Stimulated activated CD4-positive, alpha-beta T cell treated with anti-CD3 and anti-CD28 coated beads, TNF-alpha, amount 100 ng/mL, for 1 hour (primary cell): ENCODE measurements at places on chromosomes 3 and 15.

DNA sequence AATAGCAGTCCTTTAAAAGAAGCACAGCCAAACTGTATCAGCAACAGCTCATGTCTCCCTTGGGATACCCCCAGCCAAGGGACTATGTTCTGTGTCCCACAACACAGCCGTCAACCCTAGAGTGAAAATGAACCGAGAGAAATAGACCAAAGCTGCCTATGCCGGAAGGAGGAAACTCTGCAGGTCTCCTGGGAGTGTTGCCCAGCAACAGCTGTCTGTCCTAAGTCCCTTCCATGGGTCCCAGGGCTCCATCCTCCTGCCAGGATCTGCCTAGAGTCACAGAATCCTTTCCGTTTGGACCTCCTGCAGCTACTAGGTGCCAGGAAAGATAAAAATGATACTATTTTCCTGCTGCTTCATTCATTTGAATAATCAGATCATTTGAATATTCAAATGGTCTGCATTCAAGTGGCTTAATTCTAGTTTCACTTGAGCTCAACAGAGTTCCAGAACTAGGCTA is 53.1 kb downstream of the TRANK1 start:
- no peak for DNase-seq

DNA sequence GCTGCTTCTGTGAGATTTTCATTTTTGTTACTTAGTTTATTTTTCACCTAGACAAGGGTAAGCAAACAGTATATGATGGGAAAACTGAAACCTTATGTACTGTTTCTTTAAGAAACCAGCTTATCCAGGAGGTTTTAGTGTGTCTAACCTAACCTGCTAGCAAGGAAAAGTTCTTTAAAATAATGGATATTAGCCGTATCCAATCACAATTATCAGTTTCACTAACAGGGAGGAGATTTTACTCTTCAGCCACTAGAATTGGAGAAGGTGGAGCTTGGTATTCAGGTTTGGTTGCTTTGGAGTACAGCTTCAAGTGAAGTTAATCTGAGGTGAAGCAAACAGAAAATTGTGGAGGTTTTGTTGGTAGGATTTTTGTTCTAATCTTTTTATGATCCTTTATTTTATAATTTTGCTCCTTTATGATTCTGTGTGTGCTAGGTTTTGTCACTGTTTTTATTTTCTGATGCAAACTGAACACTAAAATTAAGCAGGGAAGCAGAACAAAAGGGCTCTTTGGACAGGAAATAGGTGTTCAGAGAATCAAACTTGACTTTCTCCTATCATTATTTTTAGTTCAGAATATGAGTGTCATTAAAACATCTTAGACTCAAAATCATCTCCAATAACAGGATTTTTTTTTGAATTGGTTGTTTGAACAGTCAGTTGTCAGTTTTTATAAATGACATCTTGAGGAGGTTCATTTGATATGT is 13.0 kb downstream of the ZFAND6 start:
- no peak for DNase-seq

DNA sequence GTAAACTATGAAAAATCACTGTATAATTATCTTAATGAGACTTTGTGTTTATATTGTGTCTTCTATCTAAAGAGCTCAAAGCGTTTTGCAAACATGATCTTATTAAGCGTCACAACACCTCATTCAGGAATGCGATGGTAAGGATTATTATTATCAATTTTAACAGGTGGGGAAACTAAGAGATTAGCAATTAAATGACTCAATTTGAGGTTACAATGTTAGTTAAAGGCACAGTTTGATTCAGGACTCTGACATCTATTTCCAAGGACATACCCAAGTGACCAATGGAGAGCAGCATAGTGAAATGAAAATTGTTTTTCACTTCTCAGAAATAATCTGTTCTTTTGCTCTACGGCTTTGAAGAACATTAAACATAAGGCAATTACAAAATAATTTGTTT is 74.6 kb downstream of the FMN1 start:
- no peak for DNase-seq

GRCh38 chr3:53242642-53243041 is 13.2 kb downstream of the TKT start:
- no peak for DNase-seq

DNA sequence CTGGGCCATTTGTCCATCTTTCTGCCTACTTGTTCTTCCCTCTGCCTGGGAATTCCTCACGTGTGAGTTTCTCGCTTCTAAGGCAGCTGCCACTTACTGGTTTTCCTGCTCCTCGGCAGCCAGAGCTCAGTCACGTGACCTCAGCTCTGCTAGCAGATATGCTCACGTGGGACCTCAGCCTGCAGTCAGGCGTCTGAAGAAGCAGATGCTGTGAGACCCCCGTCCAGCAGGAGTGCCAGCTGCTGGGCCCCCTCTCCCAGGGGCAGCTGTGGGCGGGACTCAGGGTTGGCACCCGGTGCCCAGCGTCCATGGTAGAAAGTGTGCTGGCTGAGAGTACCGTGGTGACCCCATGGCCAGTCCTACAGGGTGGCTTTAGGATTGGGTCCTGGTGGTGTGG is 161.3 kb upstream of the TLE3 start:
- peak; percentile 16 for DNase-seq

- no peak for DNase-seq
Observed at GRCh38 chr3:112019716-112020115, 14.8 kb upstream of the TMPRSS7 start.

- DNase-seq = no peak
Observed at GRCh38 chr3:99808163-99808794, 9.4 kb upstream of the CMSS1 start.

GRCh38 chr3:64440498-64440897 is 215.2 kb upstream of the PRICKLE2 start:
- DNase-seq = no peak

- no peak for DNase-seq
Observed at GRCh38 chr3:103653996-103654395, 1219.2 kb downstream of the ZPLD1 start.

DNA sequence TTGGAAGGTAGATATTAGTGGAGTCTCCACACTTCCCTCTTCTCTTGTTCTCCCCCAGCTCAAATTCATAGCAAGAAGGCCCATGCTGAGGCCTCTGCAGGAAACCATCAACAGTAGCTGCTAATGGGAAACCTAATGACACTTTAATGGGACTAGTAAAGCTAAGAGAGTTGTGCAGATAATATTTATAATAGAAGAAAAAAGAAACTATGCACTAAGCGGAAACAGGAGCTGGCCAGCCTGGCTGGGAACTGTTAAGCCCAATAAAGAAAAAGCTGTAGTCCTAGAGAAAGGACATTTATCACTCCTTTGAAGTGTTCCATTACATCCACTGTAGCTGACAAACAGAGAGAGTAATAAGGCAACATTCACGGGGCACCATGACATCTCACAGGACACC is 229.6 kb downstream of the IGSF11 start:
- no peak for DNase-seq

- no peak for DNase-seq
Observed at GRCh38 chr3:37949866-37950265, 40.7 kb upstream of the VILL start.

- DNase-seq = no peak
Observed at GRCh38 chr3:58474348-58474911, 17.5 kb upstream of the KCTD6 start.

GRCh38 chr3:15497964-15498363 is 23.5 kb downstream of the COLQ start:
- DNase-seq = no peak

DNA sequence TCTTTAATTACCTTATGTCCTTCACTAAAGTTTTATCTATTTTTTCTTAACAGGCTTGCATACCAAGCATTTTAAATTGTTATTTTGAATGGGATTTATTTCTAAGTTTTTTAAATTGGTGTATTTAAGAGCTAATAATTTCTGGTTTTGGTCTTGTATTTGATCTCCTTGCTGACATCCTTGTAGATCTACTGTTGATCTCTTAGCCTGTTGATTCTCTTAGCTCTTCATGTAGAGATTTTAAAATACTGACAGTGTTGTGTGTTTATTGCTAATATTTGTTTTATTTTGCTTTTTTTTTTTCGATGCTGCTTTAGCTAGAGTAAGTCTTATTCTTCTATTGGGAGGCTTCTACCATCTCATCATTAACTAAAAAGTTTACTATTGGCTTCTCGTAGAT is 65.5 kb downstream of the PLCL2 start:
- no peak for DNase-seq

- DNase-seq = no peak
Observed at GRCh38 chr3:45078910-45079522, 52.9 kb downstream of the CLEC3B start.

DNA sequence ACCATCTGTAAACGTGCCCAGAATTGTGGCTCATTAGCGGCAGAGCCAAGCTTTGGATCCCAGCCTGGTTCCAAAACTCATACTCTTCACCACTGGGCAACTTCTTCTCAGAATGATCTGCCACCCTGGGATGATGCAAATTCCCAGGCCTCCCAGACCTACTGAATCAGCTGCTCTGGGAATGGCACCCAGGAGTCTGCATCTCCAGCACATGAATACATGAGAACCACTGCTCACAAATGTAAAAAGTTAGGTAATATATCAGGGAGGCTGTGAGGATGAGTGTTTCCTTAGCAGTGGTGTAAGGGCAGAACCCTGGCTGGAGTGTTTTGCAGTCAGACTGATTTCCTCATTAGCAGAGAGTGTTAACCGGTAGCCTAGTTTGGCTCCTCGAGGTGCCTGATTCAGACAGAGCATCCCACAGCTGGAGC is 94.2 kb downstream of the LIPC start:
- DNase-seq = no peak

DNA sequence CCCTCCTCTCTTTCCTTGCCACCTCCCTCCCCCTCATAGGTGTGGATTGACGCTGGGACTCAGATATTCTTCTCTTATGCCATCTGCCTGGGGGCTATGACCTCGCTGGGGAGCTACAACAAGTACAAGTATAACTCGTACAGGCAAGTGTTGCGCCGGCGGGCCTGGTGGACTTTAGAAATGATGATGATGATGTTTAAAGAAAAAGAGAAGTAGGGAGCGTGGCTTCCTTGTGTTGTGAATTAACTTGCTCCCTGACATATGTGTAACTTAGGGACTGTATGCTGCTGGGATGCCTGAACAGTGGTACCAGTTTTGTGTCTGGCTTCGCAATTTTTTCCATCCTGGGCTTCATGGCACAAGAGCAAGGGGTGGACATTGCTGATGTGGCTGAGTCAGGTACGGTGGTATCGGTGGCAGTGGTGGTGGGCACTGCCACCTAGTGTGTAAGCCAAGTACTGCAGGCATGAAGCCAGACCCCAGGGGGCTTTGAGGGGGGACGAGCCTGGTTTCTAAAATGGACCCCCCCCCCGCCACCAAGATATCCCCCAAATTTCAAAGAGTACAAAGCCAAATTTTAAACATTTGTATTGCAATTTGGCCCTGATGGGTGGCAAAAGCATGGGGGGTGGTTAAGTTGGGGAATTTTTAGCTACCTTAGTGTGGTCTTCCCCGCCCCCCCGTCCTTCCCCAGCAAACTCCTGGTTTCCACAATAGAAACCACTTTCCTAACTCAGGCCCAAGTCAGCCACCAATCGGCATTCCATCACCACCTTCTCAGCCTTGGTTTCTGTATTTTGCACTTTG is 65.6 kb downstream of the SLC6A6 start:
- peak; percentile 19 for DNase-seq

- DNase-seq = no peak
Observed at GRCh38 chr3:157073810-157074209, 86.1 kb downstream of the CCNL1 start.

GRCh38 chr3:4843619-4844018 is 135.6 kb upstream of the BHLHE40 start:
- no peak for DNase-seq

DNA sequence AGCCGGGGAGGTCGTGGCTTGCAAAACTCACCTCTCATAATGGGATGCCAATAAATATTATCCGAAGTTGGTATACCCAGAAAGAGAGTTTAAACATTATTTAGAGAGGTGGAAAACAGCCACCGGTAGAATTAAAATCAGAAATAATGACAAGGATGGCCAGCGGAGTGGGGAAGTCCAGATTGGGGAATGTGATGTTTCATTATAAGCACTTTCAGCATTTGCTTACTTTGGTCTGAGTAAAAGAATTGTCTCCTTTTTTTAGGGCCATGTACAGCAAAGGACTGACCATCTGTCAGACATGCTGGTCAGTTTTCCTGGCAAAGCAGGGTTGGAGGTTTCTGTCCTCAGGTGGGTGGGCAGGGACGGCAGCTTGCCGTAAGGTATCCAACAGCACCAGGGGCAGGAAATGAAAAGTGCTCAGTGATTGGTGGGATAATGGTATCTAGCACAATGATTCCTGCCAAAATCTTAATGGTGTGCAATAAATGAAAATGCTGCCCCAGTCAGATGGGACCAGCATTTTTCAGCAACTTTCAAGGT is 24.3 kb downstream of the APBA2 start:
- no peak for DNase-seq

DNA sequence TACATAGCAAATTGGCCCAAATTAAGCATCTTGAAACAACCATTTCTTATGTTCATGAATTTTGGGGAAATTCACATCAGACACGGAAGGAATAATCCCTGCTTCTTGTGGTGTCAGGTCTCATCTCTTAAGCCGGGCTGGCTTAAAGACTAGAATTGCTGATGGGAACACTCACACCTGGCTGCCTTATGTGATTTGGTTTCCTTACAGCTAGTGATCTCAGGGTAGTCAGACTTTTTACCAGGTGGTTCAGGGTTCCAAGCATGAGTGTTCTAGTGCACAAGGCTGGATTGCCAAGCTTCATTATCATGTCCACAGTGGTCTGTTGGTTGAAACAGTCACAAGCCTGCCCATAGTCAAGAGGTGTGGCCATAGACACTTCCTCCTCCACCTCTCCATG is 20.3 kb upstream of the CCNL1 start:
- DNase-seq = no peak

DNA sequence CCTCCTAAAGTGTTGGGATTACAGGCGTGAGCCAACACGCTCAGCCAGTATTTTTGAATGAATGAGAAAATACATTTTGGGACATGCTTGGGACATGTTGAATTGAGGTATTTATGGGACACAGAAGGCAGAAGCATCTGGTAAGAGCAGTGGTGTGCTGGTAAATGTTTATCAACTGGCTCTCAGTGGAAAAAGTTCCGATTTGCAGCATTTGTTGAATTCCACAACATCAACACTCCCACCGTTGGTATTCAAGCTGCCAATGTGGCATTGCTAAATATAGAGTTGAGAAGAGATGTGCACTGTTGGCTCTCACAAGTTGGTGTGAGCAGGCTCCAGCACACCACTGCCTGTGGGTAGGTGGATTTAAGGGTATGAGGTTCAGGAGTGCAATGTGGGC is 35.8 kb upstream of the LRRFIP2 start:
- no peak for DNase-seq

DNA sequence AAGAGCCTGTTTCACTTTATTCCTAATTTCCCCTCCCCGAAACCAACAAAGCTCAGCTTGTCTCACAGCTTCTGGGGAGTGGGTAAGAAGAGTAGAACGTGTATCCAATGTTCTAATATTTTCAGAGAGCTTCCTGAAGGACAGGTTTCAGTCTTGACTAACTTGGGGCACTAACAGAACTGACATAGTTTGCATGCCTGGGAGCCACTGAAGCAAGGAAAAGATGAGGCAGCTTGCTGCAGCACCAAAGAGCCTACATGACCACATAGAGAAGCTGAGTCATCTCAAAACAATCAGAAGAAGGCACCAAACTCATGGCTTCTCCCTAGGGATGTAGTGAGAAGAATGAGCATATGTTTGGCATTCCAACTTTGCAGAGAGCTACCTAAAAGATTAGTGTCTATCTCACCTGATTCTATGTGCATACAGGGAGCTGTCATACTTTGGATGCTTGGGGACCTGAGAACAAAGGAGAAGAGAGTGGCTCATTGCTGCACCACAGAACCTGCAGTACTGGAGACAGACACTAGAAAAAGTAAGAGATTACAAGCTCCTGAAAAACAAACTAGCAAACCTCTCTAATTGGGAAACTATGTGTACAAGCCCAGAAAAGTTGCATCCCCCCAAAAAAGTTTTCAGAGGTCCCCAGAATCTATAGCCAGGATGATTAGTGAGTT is 86.9 kb downstream of the DCLK3 start:
- no peak for DNase-seq
